EH (cell line): ENCODE measurements at places on chromosomes 7 and 10.

GRCh38 chr7:31120800-31121513 is 68.8 kb downstream of the ADCYAP1R1 start:
- no peak for DNase-seq

DNA sequence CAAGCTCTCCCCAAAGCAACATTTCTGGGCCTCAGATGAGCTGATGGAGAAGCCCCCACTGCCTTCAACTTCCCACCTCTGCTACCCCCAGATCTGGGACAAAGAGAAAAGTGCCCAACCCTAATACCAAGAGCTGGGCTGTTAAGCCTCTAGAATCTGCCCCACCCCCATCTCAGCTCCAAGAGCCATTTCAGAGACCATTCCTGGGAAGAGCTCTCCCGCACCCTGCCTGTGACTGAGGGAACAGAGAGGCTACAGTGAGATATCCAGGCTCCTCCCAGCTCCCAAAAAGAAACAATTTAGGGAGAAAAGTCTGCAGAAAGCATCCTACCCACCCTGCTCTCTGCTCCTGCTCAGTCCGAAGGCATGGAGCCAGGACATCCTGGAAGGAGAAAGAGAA is 2.5 kb upstream of the KCNH2 start:
- DNase-seq: no peak

GRCh38 chr7:47779341-47779771 is 168.9 kb downstream of the PKD1L1 start:
- DNase-seq: no peak

DNA sequence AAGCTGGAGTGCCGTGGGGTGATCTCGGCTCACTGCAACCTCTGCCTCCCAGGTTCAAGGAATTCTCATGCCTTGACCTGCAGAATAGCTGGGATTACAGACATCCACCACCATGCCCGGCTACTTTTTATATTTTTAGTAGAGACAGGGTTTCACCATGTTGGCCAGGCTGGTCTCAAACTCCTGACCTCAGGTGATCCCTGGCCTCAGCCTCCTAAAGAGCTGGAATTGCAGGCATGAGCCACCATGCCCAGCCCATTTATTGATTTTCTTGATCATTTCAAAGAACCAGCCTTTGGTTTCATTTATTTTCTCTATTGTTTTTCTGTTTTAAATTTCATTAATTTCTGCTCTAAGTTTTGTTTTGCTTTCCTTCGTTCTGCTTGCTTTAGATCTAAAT is 50.3 kb downstream of the GUSB start:
- DNase-seq: no peak
